ENCODE measurements at places on chromosomes 6 and 20. TPM values are rescaled to one million over a fixed set of nuclear protein-coding genes. Genes with fewer than 3 reads are reported as not detected.

The SPATA25 gene
- total RNA-seq: 0.55 TPM

The ASIP gene
- total RNA-seq: not detected

The WRNIP1 gene
- 53.3 TPM for total RNA-seq

The OGFR gene
- total RNA-seq: 91.0 TPM

The TNNC2 gene
- not detected for total RNA-seq

The SLC44A4 gene
- not detected for total RNA-seq

The FIG4 gene
- total RNA-seq: 11.1 TPM

The CAGE1 gene
- total RNA-seq: not detected

DNA sequence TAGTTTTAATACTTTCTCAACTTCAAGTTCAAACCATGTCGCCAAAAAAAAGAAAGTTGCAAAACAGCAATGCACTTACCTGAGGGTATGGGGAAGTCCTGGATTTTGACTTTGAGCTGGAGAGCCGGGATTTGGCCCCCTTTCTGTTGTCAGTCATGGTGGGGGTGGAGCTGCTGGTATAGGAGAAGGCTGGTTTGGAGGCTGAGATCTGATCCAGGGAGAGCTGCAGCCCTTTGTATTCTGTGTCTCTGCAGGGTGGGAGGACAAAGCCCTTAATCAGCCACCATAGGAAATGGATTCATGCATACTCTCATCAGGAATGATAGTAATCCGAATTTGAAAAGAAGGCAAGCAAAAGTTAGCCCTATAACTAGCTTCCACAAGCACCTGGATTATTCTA, 44.0 kb downstream of the SIM1 start:
- no peak for DNase-seq

- no peak for DNase-seq
These were observed 672.9 kb upstream of the MARCKS start for GRCh38 chr6:113184291-113184690.

DNA sequence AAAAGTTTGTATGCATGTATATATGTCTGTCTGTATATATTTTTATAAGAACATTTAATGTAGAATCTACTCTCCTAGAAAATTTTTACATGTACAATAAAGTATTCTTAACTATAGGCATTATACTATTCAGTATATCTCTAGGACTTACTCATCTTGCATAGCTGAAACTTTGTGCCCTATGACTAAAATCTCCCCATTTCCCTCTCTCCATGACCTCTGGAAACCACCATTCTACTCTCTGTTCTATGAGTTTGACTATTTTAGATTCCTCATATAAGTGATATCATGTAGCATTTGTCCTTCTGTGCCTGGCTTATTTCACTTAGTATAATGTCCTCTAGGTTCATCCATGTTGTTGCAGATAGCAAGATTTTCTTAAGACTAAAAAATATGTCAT, 205.1 kb upstream of the SMLR1 start:
- no peak for DNase-seq

- DNase-seq: no peak
These were observed 292.9 kb downstream of the PHACTR1 start for GRCh38 chr6:13009461-13009860.

- DNase-seq: no peak
These were observed 128.0 kb downstream of the BMP7 start for GRCh38 chr20:57138198-57138995.

DNA sequence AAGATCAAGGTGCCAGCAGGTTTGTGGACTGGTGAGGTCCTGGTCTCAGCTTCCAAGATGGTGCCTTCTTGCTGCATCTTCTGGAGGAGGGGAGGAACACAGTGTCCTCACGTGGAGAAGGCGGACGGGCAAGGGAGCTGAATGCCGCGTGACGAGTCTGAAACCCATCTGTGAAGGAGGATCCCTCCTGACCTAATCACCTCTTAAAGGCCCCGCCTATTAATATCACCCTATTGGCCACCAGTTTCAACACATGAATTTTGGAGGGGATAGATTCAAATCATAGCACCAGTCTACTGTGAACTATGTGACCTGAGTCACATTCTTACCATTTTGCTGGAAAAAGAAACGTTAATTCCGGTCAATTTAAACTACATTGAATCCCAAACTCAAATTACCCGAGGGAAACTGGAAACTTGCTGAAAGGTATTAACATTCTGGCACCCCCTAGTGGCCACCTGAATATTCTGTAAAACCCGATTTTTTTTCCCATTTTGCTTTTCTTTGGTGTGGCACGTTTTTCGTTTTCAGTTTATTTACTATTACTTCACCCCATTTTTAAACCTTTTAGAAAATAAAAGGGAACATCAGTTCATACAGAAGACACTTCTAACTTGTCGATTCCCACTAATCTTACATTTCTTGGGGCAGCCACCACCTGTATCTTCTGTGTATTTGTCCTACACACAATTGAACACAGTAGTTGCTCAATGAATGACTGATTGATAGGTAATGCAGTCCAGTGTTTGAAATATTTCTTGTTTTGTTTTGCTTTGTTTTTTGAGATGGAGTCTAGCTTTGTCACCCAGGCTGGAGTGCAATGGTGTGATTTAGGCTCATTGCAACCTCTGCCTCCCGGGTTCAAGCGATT, 17.9 kb upstream of the CCDC170 start:
- no peak for DNase-seq

GRCh38 chr6:93735099-93735498, 315.7 kb upstream of the EPHA7 start:
- DNase-seq: no peak

DNA sequence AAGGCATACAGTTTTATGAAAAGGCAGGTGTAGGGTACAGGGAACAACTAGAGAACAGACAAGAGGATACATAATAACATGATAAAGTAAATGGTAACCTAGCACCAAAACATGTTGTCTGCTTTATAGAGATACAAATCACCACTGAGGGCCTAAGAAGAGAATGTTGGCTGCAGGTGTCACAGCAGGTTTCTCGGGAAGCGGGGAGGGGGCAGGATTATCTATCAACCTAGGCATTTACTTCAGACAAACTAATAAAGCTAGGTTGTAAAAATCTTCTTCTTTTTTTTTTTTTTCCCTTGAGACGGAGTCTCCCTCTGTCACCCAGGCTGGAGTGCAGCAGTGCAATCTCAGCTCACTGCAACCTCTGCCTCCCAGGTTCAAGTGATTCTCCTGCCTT, 22.7 kb downstream of the PIM1 start:
- no peak for DNase-seq

- no peak for DNase-seq
These were observed 13.0 kb downstream of the BAG6 start for GRCh38 chr6:31639449-31639861.

GRCh38 chr20:43186312-43186711, 3.4 kb downstream of the PTPRT start:
- no peak for DNase-seq

DNA sequence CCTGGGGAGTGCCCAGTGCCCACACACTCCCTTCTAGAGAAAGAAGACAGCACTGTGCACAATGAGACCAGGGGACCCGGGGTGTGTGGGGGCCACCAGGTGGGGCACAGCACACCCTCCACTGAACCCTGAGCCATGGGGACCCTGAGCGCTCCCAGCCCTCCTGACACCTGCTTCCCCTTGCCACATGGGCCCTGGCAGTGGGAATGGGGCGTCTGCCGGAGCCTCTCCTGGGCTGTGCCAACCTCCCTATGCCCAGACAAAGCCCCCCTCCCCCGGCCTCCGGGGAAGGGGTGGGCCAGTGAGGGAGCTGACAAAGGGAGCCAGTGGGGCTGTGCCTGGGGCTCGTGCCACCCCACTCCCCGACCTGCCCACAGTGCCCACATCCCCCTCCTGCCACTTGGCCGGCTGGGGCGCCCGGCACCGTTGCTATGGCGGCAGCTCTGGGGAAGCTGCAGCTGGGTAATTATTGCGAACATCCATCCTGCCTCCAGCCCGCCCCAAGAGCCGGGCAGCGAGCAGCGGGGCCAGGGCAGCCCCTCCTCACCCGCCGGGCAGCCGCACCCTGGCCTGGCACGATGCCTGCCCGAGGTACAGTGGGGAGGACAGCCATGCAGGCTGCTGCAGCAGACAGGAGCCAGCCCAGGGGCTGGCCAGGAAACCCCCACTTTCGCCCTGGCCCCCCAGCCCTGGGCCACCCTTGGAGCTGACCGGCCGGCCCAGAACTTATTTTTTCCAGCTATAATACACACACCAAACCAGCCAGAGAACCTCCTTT, 41.9 kb upstream of the NOL4L start:
- no peak for DNase-seq

- DNase-seq: no peak
These were observed 226.2 kb downstream of the EYA4 start for GRCh38 chr6:133467231-133467981.

DNA sequence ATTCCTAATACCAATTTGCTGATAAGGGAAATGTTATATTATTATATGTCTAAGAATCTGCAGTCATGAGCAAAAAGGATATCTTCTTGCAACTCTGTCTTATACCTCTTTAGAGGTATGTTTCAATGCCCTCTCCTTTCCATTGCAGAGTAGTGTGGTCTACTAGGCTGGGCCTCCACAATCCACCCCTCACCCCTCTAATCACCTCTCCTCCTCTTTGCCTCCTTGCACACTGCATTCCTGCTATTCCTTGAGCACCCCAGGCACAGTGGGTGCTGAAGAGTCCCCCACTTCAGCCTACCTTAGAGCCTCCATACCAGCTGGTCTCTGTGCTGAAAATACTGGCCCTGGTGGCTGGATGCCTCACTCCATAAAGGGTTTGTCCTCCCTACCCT, 26.9 kb downstream of the ARMC2 start:
- peak; percentile 46 for DNase-seq
